ENCODE measurements at places on chromosomes 11 and 22. TPM values are rescaled to one million over a fixed set of nuclear protein-coding genes. Genes with fewer than 3 reads are reported as not detected.

DNA sequence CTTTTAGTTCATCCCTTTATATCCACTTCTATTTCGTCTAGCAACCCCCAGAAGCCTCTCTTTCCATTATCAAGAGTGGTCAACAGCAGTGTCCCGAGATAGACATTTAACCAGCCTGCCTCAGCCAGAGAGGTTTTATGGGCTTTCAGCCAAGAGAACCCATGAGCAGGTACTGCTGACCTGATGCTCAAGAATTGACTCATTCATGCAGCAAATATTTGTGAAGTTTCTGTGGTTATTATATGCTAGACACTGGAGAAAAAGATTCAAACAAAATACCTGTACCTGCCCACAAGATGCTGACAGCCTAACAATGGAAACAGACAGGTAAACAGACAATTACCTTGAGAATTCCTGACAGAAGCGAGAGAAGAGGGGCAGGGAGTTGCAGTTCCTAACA is 9.7 kb upstream of the LRRC55 start:
- no peak for DNase-seq

DNA sequence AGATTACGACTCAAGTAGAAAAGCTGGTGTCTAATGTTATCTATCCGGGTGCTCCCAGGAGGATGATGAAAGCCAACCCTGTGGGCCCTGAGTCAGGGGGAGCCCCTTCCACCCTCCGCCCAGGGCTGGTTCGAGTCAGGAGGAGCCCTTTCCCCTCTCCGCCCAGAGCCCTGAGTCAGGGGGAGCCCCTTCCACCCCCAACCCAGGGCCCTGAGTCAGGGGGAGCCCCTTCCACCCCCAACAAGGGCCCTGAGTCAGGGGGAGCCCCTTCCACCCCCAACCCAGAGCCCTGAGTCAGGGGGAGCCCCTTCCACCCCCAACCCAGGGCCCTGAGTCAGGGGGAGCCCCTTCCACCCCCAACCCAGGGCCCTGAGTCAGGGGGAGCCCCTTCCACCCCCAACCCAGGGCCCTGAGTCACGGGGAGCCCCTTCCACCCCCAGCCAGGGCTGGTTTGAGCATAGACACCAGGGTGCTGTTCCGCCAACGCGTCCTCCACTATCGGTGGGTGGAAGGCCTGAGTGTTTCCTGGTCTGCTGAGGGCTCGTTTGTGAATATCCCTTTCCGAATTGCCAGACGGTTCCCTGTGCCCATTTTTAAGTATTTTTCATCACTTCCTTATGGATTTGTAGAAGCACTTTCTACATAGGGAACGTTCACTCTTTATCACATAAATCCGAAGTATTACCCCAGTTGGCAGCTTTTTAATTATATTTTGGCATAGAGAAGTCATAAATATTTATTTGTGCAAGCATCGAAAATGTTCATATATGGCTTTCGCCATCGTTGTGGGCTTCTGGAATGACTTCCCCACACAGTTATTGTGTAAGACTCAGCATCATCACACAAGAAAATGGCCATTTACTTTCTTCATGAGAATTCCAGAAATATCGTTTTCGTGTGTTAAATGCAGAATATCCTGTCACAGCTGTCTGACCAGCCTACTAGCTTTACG is 380.6 kb downstream of the BRD1 start:
- no peak for DNase-seq

- no peak for DNase-seq
These were observed 434.7 kb downstream of the BRD1 start for GRCh38 chr22:49392841-49393510.

DNA sequence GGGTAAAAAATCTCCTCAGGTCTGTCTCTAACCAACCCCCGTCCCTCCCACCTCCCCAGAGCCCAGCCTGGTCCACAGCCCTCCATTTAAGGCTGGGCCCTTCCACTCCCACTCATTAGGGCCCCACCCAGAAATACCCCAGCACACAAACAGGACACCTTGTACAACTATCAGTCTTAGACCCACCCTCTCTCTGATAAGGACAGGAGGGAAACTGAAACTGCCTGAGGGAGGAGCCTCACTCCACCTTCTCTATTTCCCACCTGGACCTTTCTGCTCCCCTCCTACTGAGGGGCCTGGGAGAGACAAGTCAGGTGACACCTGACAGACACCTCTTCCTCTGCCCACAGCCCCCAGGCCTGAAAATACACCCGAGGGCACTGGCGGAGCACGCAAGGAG is 90.2 kb downstream of the PLEKHA7 start:
- no peak for DNase-seq

DNA sequence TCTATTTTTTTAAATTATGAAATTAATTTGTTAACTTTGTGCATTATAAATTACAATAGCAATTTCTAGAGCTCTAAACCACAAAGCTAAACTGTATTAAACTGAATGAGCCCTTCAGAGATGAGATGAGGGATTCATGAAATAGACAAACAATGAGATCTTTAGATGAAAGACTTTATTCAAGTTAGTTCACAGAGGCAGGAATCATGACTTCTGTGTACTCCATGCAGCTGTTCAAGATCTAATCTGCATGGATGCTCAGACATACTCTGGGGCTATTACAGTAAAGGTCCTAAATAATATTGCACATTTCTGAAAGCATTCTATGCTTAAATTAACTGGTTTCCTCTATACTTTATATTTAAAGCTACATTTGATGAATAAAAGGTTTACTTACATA is 122.7 kb downstream of the FCHSD2 start:
- DNase-seq, result no peak

GRCh38 chr11:15772981-15773380 is 583.4 kb downstream of the SOX6 start:
- no peak for DNase-seq

- no peak for DNase-seq
These were observed 93.4 kb downstream of the SHANK2 start for GRCh38 chr11:71158936-71159335.

Gene LIF
- 3.0 TPM for total RNA-seq

DNA sequence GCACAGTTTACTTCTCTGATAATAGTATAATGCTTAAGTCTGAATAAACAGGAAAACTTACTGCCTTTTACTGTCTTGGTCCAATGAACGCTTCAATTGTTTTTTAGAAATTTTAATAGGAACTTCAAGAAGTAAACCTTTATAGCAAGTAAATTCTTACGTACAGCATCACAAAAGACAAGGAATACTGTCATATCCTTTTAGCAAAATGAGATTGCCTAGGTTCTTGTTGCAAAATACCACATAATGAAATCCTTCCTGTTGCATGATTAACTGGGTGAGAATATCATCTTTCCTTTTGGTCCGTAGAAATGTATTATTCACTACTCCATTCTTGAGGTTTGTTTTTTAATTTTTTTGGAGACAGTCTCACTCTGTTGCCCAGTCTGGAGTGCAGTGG is 22.3 kb upstream of the HIKESHI start:
- no peak for DNase-seq

GRCh38 chr11:129259931-129260348 is 67.8 kb upstream of the ARHGAP32 start:
- DNase-seq, result no peak

Gene PAMR1
- 72.6 TPM for total RNA-seq

- DNase-seq, result peak; percentile 8
These were observed 68.1 kb downstream of the MCHR1 start for GRCh38 chr22:40747361-40747760.

Gene MN1
- 2.0 TPM for total RNA-seq

Gene TUBA8
- 14.6 TPM for total RNA-seq

- no peak for DNase-seq
These were observed 1.6 kb downstream of the ARSA start for GRCh38 chr22:50626314-50626849.

DNA sequence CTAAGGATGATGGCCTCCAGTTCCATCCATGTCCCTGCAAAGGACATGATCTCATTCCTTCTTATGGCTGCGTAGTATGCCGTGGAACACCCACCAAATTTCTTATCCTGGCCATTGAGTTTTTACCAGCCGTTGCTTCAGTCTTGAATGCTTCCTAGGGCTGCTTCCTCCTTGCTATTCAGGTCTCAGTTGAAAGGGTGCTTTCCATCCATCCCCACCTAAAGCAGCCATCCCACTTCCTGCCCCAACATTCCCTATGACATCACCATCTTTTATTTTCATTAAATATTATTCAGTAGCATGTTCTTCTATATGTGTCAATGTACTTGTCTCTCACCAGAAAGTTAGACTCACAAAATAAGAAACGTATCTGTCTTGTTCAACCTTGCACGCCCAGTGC is 40.7 kb upstream of the SLN start:
- DNase-seq, result no peak

- DNase-seq, result no peak
These were observed 116.2 kb downstream of the FAT3 start for GRCh38 chr11:92340839-92341238.

DNA sequence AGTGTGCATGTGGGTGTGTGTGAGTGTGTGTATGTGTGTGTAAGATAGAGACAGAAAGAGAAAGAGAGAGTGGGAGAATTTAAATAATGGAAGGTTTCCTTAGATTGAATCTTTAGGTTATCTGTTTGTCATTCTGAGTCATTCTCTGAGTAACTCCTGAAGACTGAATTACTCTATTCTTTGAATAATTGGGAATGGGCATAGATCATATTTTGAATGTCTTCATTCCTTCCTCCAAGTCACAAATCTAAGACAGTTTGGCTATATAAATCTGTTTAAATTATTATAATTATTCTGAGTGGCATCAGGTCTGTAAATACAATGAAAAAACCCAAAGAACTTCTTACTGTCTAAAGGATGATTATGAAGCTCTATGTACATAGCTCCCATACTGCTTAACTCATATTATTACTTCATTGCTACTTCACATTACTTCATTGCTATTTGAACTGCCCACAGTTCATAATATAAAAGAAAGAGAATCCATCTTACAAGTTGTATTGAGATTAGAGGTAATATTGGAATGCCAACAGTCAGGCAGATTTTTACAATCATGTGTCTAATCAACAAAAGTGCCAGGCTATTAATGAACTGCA is 346.6 kb upstream of the CCDC179 start:
- DNase-seq, result no peak

GRCh38 chr11:72821920-72822799 is 7.9 kb downstream of the ATG16L2 start:
- DNase-seq, result peak; percentile 87

Measured in uterus (tissue), 4 donors.